ENCODE measurements at places on chromosomes 3 and 15. TPM values are rescaled to one million over a fixed set of nuclear protein-coding genes. Genes with fewer than 3 reads are reported as not detected.

The GREM1 gene
- total RNA-seq, result 122 TPM

The LRIG1 gene
- total RNA-seq, result 30.7 TPM

The STRA6 gene
- total RNA-seq, result 0.98 TPM

The CILP gene
- 129 TPM for total RNA-seq

- no peak for DNase-seq
Measured at GRCh38 chr3:59482684-59483083, 432.9 kb upstream of the CFAP20DC start.

GRCh38 chr3:142159083-142159740 is 9.9 kb upstream of the TFDP2 start:
- no peak for DNase-seq

GRCh38 chr3:23479026-23479425 is 275.9 kb downstream of the UBE2E2 start:
- no peak for DNase-seq

- DNase-seq, result no peak
Measured at GRCh38 chr3:178512647-178513046, 23.6 kb upstream of the KCNMB2 start.

GRCh38 chr15:90885432-90886290 is 1.4 kb downstream of the FES start:
- no peak for DNase-seq

GRCh38 chr15:74788683-74789151 is 6.8 kb downstream of the CSK start:
- no peak for DNase-seq

DNA sequence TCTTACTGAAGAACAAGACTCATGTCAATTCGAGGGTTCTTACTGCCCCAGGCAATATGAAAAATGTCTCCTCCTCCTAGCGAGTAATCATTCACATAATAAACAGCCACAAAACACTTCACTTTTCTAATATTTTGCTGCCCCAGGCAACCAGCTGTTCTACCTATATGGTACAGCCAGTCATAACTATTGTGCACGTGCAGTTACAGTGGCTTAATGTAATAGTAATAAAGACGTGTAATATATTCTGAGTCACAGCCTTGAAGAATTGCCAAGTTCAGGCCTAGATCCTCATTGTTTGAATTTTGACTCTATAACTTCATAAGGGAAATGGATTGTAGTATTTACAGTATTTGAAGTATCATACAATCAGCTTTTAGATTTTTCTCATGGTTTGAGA is 1250.0 kb upstream of the GBE1 start:
- no peak for DNase-seq

DNA sequence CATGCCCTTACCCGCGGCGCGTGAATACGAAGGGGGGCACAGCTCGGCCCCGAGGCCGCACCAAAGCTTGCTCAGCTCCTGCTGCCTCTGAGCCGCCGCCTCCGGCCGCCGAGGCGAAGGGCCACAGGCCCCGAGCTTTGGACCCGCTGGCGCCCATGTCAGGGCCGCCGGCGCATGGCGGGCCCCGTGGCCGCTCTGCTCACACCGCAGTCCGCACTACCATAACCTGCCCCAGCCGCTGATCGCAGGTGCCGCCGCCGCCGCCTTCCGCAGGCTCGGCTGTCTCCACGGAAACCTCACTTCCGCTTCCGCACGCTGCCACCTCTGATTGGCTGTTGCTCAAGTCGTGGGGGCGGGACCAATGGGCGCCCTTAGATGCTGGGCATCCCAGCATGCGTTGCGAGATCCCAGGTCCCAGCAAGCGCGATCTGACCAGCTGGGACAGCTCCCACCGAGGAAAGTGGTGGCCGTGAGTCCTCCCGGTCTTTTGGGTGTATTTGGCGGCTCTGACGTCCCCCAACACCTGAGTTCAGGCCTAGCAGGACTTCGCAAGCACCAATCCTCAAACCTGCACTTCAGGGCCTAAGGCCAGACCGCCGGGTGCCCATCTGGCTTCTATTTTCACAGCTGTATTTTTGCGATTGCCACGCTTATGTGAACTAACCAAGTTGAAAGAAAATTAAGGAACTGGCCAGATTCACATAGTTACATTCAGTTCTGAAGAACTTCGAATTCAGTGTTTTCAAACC is at the start of gene TUSC2:
TUSC2 (minus strand) TSS at position 281 of the 749 bp plus-strand sequence; CDS start at position 157, 124 bp downstream.
- no peak for DNase-seq

DNA sequence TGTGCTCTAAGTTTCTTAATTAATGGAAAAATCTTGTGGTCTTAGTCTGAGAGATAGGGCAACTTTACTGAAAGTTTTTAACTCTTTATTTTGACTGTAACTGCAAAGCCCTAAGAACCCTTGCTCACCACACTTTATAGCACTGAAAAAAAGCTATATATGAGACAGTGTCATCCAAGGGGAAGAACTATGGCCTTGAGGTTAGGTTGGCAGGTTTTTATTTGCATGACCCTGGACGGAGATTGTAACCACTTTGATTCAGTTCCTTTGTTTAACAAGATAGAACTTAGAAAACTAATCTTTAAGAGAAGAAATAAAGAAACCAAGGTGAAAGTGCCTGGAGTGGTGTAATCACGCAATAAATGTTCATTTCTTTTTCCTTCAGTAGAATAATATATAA is 30.6 kb upstream of the LYSMD4 start:
- DNase-seq, result no peak
